ENCODE measurements at places on chromosomes 6 and 20.

DNA sequence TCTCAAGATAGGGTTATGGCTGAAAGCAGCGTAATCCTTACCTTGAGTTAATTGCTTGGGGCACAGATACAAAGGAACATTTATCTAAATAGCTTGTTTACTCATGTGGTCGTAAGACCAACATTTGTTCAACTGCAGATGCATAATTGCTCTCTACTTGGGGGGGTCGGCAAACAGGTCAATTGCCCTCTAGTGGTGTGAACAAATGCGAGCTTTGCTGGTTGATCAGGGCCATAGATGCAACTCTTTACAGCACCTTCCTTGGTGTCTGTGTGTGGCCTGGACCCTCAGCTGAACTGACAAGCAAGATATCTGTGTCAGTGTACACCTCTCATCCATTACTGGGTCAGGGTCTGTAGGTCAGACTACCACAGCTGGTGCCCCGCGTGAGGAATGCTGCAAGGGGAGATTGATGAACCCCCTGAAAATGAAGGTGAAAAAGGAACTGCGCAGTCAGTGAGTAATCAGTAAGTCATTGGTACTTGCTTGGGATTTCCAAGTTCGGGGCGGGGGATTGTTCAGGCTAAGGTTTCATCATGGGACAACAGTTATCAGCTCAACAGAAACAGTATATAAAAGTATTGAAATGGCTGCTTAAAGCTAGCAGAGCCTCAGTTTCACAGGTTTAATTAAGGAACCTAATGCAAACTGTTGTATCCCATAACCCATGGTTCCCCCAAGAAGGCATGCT lies 24.0 kb downstream of the HLA-DPA1 start:
- DNase-seq: no peak

DNA sequence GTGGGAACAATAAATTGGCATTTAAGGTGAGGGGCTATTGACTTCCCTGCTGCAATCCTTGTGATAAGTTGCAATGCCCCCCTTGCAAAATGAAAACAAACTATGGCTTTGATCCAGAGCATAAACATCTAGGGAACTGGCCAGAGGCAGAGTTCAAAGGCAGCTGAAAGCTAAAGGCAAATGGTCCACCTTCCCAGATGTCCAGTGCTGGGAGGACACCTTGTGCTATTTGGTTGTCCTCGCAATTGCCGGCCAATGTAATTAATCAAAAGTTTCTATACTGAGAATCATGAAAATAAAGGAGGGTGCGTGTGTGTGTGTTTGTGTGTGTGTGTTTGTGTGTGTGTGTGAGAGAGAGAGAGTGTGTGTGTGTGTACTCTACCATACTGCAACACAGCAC lies 337.4 kb downstream of the CBLN4 start:
- no peak for DNase-seq

GRCh38 chr20:37393196-37393862 lies 47.4 kb downstream of the SRC start:
- no peak for DNase-seq

DNA sequence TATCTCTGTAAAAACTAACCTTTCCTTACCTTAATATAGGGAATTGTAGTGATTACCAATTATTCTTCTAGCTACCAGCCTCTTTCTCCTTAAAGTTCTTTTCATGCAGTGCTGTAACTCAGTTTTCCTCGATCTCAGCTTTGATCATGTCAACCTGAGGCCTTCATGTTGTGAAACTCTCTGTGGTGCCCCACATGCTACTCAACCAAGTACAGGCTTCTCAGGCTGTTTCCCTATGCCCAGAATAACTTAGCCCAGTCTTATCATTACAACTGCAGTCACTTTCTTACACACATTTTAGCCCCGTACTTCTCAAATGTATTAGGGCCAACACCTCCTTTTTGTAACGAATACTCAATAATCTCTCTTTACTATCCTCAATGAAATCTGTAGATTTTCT lies 90.1 kb upstream of the SUPT3H start:
- DNase-seq: no peak

DNA sequence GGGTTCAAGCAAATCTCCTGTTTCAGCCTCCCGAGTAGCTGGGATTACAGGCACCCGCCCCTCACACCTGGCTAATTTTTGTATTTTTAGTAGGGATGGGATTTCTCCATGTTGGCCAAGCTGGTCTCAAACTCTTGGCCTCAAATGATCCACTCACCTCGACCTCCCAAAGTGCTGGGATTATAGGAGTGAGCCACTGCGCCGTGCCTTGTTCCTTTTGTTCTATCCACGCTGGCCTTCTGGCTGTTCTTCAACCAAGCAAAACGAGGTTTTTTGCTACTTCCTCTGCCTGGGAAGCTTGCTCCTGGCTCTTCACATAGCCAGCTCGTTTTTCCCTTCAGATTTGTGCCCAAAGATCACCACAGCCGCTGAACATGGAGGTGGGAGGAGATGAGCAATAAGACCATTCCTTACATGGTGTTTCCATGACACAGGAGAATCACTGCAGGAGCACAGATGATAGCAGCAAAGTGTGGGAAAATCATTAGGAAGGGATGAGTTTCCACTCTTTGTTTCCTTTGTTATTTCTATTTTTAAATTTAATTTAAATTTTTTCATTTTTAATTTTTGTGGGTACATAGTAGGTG lies 201.0 kb upstream of the ZNF217 start:
- DNase-seq: no peak

DNA sequence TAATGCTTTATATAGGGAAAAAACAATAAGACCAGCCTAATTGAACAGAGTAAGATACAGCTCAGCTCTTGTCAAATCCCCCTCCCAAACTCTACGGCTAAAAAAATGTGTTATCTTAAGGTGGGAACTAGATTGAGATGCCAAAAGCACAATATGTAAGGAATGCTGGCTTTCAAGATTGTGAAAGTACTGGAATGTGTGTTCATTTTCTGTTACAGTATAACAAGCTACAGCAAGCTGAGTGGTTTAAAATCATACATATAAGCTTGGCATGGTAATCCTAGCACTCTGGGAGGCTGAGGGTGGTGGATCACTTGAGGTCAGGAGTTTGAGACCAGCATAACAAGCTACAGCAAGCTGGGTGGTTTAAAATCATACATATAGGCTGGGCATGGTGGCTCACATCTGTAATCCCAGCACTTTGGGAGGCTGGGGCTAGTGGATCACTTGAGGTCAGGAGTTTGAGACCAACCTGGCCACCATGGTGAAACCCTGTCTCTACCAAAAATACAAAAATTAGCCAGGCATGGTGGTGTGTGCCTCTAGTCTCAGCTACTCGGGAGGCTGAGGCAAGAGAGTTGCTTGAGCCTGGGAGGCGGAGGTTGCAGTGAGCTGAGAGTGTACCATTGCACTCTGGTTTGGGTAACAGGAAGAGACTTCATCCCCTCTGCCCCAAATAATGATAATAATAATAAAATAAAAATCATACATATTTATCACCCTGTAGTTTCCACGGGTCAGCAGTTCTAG lies 297.7 kb downstream of the DOK5 start:
- no peak for DNase-seq

DNA sequence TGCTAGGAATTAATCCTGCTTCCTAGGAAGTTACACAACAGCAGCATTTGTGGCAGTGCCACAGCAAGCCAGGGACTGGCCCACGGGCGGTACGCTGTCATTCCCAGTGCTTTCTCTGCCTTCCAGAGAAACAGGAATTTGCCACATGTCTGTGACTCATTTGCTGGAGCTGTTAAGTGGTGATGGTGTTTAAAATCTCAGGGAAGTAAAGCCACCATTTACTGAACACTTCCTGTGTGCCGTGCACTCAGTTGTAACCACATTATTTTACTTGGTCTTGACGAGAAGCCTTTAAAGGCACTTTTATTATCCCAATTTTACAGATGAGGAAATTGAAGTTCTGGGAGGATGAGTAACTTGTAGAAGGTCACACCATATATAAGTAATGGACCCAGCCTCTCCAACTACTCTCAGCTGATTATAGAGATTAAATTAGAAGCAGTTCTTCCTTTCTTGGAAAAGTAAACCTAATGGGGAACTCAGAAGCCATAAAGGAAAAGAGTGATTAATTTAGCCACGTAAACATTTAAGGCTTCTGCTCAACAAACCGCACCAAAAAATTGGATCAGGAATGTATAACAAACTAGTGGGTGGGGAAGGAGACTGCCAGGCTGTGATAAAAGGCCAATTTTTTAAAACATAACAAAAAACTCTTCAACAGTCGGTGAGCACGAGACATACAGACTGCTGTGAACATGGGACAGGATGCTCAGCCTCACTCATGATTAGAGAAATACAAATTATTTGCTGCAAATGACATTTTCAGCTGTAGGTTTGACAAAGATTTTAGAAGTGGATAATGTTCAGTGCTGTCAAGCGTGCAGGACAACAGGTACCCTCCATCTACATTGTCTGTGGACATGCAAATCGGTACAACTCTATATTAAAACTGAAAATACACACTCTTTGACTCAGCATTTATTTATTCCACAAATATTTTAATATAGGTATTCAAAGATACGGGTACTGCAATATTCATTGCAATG lies 311.2 kb downstream of the NRN1 start:
- no peak for DNase-seq

DNA sequence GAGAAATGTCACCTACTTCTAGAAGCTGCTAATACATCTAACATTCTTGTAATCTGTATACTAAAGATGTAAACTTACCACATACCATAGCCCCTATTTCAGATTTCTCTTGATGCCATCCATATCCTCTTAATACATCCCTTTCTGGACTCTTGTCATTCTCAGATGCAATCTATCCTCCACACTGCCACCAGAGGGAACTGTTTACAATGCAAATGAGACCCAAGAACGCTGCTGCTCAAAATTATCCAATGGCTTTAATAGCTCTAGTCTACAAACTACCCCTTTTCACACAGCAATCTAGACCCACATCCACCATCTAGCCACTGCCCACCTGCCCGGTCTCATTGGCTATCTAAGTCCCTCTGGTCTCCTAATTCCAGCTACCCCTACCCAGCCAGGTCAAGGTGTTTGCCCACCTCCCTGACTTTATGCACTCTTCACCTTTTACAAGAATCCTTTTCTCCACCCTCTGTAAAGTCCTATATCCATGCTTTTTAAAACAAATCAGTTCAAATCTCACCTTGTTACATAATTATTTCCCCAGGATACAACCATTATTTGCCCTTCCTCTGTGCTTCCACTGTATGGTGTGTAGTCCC lies 14.8 kb downstream of the FAXC start:
- peak; percentile 11 for DNase-seq

- DNase-seq: no peak
Observed at GRCh38 chr6:45477278-45477677, 99.5 kb upstream of the SUPT3H start.

DNA sequence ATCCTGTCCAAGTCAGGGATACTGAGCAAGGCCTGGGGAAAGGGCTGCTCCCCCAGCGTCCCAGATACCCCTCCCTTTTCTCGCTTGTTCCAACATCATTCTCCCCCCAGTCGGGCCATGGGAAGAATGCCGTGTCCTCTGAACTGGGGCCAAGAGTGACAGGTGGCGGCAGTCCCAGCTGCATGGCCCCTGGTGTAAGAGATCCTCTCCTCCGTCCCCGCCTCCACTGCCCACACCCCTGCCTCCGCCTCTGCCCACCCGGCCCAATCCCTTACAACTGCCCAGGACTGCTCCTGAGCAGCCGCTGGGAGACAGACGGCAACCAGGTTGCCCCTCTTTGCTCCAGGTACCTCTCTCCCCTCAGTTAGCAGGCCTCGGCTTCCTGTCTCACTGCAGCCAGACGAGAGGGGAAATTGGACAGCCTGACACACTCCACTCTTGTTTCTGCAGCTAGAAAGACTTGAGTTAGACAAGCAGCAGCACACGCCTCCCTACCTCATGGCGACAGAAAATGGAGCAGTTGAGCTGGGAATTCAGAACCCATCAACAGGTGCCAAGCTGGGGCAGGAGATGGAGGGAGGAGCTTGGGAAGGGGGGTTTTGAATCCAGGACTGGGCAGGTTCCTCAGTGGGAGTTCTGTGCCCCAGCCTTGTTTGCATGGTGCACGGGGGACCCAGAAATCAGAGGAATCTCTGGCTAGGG lies at the start of gene MYLK2:
Gene MYLK2 (plus strand): TSS at position 274 of the 702 bp plus-strand sequence. CDS start 225 bp downstream, at position 499.
- DNase-seq: no peak

DNA sequence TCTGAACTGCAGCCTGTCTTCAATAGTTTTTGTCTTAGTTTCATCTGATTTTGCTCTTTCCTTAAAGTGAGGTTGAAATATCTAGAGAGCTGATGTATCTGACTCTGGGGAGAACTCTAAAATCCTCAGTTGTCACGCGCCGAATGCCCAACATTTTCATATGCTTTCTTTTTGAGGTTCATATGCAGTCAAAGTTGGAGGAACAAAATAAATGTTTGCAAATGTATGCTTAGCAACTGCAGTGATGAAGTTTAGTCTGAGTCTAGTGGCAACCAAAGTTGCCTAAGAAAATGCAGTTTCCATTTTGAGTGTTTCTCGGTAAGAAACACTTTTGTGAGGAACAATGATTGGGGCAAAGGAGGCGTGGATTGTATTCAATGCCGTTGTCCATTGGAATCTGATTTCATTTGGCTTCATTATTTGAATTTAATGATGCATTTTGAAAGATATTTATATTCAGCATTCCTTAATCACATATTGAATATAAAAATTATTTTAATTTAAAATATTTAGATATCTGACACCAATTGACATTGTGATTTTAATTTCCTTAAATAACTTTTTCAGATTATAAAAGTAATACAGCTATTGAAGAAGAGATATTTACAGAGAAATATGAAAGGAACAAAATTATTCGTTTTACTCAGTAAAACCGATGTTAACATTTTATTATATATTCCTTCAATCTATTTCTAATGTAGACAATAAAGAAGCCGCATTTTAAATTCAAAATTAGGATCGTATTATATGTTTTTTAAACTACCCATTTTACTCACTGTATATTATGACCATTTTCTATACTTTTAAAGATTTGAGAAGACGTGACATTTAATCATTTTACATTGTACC lies 122.0 kb downstream of the PLEKHG1 start:
- DNase-seq: no peak

- no peak for DNase-seq
Observed at GRCh38 chr6:18495236-18495635, 108.1 kb downstream of the RNF144B start.

DNA sequence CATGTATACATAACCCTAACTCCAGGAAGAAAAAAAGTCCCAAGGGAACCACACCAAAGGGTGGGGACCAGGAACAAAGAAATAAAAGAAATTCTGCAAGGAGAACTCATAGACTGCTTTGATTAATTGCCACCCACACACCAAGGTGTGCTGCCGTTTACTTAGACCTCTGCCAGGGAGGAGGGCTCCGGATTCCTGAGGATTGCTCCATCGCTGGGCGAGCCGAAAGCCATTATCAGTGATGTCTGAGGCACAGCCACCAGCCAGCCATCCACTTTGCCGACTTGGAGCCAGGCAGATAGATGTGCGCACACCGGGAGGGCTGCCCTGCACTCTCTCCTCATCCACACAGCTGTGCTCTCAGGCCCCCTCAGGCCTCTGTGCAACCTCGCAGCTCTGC lies 272.7 kb upstream of the FOXQ1 start:
- DNase-seq: no peak

DNA sequence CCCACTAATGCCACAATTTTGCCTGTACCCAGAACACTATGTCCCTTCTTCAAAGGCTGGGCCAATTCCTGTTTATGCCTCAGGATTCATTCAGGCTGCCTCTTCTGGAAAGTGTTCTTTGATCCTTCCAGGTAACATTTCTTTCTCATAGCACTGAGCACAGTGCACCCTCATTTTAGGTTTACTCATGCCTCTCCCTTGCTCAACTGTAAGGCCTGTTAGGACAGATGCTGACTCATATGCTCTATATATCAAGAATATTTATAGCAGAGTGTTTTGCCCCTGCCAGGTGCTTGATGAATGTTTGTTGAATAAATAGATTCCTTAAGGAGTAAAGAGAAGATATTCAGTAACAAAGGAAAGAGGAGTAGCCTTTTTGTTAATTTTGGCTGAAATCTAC lies 263.9 kb downstream of the PHF3 start:
- DNase-seq: no peak

GRCh38 chr6:17700421-17701416 lies 6.0 kb downstream of the NUP153 start:
- DNase-seq: no peak
